ENCODE measurements at places on chromosomes 5 and 9. TPM values are rescaled to one million over a fixed set of nuclear protein-coding genes. Genes with fewer than 3 reads are reported as not detected.

ANKRD34B gene
- total RNA-seq: not detected

PSMD5 gene
- total RNA-seq: 38.9 TPM

SPINK5 gene
- not detected for total RNA-seq

IGIP gene
- 5.0 TPM for total RNA-seq

TCOF1 gene
- 18.3 TPM for total RNA-seq

NIPAL4 gene
- 0.18 TPM for total RNA-seq

GDNF gene
- 0.18 TPM for total RNA-seq

MARVELD2 gene
- 0.54 TPM for total RNA-seq

PRDM9 gene
- not detected for total RNA-seq

GZMA gene
- not detected for total RNA-seq

LCN1 gene
- total RNA-seq: not detected

SHOC1 gene
- total RNA-seq: not detected

GFI1B gene
- not detected for total RNA-seq

SPINK4 gene
- not detected for total RNA-seq

PCDHB2 gene
- 0.36 TPM for total RNA-seq

VCAN gene
- 158 TPM for total RNA-seq

NCS1 gene
- total RNA-seq: 35.8 TPM

LHX2 gene
- total RNA-seq: not detected

GMCL2 gene
- total RNA-seq: not detected

TMEM141 gene
- total RNA-seq: 39.1 TPM

GRCh38 chr5:143094087-143094521 lies 309.4 kb downstream of the NR3C1 start:
- DNase-seq: peak; percentile 61

- DNase-seq: peak; percentile 82
Observed at GRCh38 chr5:400282-401145, 42.5 kb upstream of the EXOC3 start.

DNA sequence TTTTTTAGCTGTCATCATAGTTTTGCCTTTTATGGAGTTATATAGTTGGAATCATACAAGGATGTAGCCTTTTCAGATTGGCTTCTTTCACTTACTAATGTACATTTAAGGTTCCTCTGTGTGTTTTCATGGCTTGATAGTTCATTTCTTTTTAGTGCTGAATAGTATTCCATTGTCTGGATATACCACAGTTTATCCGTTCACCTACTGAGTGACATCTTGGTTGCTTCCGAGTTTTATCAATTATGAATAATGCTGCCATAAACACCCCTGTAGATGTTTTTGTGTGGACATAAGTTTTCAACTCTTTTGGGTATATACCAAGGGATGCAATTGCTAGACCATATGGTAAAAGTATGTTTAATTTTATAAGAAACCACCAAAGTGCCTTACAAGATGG lies 136.3 kb downstream of the NR3C1 start:
- DNase-seq: no peak

DNA sequence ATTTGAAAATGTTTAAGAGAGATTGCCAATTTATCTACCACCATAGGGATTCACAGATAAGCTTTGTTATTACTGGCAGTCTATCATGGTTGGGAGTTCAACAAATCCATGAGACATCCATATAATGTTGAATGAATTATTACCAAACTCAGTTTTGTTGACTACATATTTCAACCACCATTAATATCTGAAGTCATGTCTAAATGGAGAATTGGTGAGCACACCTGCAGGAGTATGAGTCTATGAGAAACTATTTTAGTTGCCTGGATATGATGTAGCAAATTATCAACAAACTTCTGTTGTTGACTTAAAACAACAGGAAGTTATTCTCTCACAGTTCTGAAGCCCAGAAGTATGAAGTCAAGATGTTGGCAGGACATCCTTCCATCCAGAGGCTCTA lies 126.8 kb upstream of the FBXL7 start:
- no peak for DNase-seq

GRCh38 chr5:61257421-61257820 lies 74.6 kb upstream of the ZSWIM6 start:
- peak; percentile 36 for DNase-seq

- DNase-seq: no peak
Observed at GRCh38 chr9:124389146-124389939, 25.9 kb downstream of the PSMB7 start.

DNA sequence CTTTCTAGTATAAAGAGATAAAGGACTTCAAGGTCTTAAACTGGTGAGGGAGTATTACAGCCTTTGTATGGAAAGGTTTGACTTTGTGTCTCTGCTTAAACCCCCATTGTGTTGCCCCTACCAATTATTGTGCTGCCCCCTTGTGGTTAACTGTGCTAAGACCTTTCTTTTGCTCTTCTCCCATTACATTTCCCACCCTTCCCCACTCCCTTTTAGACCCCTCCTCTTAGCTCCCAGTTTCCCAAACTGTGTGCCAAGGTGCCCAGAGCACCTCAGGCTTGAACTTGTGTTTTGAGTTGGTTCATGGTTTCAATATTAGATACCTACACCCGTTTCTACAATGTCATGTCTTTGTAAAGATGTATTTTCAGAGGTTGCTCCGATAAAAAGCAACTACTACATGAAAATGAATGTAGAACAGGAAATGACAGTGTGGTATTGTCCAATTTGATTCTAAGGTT lies 2.9 kb downstream of the JAK2 start:
- peak; percentile 66 for DNase-seq

GRCh38 chr9:32738501-32739172 lies 44.7 kb upstream of the TMEM215 start:
- DNase-seq: no peak

GRCh38 chr5:149452007-149452664 lies 73.0 kb upstream of the IL17B start:
- DNase-seq: peak; percentile 53

DNA sequence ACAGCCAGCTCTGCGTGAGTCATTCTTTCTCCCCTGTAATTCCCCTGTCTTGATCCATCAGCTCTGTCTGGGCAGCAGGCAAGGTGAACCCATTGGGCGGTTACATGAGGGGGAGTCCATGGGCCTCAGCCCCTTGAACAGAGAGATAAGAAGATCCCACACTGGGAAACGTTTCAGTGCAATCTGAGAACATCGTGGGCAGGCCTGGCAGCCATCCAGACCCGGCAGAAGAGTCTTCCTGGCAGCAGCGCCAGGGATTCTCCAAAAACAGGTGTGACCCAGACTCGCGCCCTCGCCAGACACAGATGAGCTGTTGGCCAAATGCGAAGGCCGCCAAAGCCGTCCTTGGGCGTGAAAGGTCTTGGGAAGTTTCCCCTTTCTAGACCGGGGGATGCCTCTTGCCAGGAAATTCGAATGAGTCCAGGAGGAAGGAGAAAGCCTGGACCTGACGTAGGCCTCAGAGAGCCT lies 6.4 kb upstream of the SLC12A7 start:
- DNase-seq: peak; percentile 11

DNA sequence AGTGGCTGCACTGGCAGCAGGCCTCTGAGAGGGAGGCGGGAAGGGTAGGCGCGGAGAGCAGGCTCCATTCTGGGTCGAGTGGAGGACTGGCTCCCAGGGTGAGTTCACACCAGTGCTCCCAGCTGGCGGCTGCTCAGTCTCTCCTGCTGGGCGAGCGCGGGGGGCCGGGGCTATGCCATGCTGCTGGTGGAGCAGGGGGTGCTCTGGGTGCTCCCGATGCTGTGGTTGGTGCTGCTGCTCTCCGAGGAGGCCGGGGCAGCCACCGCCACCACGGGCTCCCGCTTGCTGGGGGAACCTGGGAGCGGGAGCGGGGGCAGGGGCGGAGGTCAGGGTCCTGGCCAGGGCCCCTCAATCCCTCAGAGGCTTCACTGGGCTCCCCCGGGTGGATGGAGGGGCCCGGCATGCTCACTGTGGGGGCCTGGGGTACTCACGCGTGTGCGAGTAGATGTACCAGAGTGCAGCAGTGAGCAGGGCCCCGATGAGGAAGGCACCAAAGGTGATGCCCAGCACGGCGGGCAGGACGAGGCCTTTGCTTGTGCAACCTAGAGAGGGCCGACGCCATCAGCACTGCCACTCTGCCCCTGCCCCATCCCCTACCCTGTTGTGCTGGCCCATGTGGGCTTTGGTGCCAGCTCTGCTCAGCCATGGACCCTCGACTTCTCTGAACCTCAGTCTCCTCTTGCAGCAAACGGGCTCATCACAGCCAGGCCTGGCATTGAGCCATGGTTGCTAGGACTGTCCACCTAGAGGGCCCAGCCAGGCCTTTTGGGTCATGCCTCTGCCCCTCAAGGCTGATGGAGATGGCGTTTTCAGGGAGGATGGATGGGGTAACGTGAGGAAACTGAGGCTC lies 13.1 kb downstream of the FPGS start:
- DNase-seq: no peak

GRCh38 chr5:54312499-54312898 lies 2.1 kb upstream of the ARL15 start:
- DNase-seq: no peak

DNA sequence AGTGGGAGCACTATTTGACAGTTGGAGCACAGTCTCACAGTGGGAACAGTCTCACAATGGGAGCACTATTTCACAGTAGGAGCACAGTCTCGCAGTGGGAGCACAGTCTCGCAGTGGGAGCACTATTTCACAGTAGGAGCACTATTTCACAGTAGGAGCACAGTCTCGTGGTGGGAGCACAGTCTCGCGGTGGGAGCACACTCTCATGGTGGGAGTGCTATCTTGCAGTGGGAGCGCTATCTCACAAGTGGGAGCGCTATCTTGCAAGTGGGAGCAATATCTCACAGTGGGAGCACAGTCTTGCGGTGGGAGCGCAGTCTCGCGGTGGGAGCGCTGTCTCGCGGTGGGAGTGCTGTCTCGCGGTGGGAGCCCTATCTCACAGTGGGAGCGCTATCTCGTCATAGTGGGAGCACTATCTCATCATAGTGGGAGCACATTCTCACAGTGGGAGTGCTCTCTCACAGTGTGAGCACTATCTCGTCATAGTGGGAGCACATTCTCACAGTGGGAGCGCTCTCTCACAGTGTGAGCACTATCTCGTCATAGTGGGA lies 56.1 kb downstream of the MED10 start:
- no peak for DNase-seq

- no peak for DNase-seq
Observed at GRCh38 chr5:62684310-62684709, 105.7 kb downstream of the LRRC70 start.

DNA sequence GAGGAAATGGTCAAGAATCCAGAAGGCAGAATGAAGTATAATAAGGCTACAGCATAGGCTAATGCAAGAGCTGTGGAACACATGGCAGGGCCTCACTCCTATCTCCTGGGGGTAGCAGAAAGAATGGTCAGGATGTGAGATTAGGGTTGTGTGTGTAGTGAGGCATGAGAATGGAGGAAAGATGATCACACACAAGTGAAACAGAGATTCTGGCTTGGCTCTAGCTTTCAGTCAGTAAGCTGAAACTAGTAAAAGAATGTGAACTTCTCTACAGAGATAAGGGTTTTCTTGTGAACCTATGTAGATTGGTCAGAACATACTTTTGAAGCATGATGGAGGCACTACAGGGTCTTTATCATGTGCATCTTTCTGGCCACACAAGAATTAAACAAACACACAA lies 298.8 kb downstream of the ASTN2 start:
- DNase-seq: no peak

DNA sequence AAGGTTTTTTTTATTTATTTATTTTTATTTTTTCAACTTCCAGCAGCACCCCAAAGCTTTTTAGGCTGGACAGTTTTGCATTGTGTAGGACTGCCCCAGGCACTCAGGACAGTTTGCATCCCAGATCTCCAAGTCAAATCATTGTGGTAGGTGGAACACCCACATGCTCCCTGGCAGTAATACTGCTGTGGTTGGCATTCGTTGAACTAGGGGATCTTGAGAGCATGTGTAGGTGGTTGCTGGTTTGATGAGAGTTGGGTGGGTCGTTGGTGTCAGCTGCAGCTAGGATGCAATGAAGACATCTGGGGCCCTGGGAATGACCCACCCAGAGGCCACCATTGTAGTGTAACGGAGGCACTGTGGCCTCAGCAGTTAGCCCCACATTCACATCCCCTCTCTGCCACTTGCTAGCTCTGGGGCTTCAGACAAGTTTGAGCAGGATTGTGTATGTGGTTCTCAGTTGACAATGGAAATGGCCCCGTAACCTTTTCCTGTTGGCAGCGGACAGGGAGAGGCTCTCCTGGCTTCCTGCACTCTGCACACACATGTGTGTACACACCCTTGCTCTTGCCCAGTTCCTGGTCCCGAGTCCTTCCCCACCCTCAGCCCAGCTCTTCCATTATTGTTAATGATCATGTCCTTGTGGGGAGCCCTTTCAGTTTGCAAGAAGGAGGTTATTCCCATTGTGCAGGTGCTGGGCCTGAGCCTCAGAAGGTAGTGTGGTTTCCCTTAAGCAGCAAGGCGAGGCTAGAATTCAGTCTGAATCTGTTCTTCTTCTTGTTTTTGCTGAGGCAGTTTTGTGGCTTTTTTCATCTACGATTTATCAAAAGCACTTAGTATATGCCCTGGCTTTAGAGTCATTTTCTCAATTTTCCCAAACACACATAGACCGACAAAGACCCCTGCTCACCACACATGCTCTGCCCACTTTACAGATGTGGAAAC lies 46.5 kb downstream of the PPARGC1B start:
- DNase-seq: no peak

GRCh38 chr9:37660691-37661090 lies 9.9 kb downstream of the FRMPD1 start:
- DNase-seq: no peak

- peak; percentile 51 for DNase-seq
Observed at GRCh38 chr9:89497978-89498851, at the start of gene SEMA4D. Gene SEMA4D, minus strand, starts transcription at chr9:89498113. Its CDS starts 92,657 bp downstream, at chr9:89405456.

DNA sequence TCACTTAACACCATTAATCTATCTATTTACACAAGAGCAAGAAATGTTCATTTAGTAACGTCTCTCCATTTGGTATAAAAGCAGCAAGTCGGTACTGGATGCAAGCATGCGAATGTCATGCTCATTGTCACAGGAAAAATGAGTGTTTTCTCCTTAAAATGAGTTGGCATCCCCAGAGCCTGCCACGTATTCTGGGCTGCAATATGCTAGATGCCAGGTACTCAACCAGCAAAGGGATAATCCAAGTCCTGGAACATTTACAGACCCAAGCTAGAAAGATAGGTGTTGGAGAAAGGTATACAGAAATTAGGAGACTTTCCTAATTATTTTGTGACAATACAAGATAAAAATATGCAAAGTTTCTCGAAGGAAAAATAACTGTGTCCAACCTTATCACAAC lies 217.5 kb downstream of the EBF1 start:
- no peak for DNase-seq

DNA sequence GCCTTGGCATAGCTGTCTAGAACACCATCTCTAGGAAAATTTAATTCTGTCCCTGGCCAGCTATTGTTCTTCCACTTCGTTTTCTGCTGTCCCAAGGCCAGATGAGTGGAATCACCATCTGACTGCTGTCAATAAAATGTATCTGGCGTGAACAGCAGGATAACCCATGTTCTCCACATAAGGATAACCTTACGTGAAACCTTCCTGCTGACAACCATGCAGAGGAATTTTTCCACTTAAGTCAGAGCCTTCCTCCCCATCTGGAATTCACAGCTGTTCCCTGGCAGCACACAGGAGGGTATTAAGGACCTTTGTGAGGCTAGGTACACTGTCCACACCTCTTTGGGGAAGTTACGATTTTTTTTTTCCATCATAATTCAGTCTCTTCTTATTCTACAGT lies 28.6 kb downstream of the RNF44 start:
- DNase-seq: peak; percentile 55

GRCh38 chr9:128054087-128054486 lies 13.0 kb downstream of the NAIF1 start:
- no peak for DNase-seq

GRCh38 chr5:181130832-181131496 lies at the start of gene OR2V1:
Gene OR2V1, minus strand, starts transcription at chr5:181131169. Its CDS starts 5,865 bp downstream, at chr5:181125304.
- DNase-seq: no peak

- no peak for DNase-seq
Observed at GRCh38 chr9:73152953-73153352, 1.3 kb downstream of the ANXA1 start.

- DNase-seq: peak; percentile 83
Observed at GRCh38 chr9:121369595-121370265, at the start of gene STOM. Gene STOM, minus strand, starts transcription at chr9:121370250. Its CDS starts 63 bp downstream, at chr9:121370187.
